CD4-positive, alpha-beta T cell (primary cell): ENCODE measurements at places on chromosomes 13 and 19.

- no peak for DNase-seq
These were observed 164.4 kb downstream of the TM9SF2 start for GRCh38 chr13:99665711-99666110.

DNA sequence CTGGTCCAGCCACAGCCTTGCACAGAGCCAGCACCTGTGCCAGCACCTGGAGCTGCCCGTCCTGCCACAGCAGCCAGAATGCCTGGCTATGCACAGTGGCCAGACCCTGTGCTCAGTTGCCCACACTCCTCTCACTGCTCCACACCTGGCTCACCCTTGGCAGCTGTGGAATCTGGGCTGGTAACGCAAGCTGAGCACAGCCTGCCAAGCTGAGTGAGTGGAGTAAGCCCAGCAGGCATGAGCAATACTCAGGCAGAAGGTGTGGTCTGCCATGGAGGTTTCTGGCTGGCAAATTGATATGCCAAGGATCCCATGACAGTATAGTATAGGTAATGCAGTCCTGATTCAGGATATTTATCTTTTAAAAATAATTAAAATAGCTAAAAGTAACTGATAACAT is 122.2 kb downstream of the PCDH9 start:
- DNase-seq = no peak

- no peak for DNase-seq
These were observed 1.2 kb upstream of the LRRC63 start for GRCh38 chr13:46210362-46211083.

DNA sequence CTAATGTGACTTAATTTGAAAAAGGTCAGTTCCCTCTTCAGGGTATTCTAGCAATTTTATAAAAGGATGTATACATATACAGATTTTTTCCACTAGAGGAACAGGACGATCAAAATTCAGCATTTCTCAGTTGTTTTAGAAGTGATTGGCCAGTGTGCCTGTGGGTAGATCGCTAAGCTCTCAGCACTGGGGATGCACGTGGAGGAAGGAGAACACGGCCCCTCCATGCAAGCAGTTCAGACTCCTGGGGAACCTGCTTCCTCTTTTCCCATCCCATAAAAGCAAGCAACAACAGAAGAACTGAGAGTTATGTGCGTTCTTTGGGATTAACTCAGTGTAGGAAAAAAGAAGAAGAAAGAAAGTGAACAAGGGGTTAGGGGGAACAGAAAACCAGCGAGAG is 328.8 kb downstream of the FOXO1 start:
- DNase-seq = no peak

DNA sequence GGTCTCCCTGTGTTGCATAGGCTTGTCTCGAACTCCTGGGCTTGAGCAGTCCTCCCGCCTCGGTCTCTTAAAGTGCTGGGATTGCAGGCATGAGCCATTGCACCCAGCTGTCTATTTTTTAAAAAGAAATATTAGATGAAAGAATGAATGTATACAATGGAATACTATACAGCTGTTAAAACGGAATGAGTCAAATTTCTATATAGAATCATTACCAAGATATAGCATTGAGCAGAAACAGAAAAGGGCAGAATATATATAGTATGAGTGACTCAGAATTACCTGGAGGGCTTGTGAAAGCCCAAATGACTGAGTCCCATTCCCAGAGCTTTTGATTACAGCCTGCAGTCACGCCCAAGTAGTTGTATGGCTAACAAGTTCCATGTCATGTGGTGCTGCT is 4.4 kb downstream of the DACT3 start:
- DNase-seq = no peak

GRCh38 chr13:79404985-79405384 is 1.1 kb downstream of the RBM26 start:
- no peak for DNase-seq

- DNase-seq = no peak
These were observed 8.6 kb upstream of the LAIR2 start for GRCh38 chr19:54493967-54494585.

DNA sequence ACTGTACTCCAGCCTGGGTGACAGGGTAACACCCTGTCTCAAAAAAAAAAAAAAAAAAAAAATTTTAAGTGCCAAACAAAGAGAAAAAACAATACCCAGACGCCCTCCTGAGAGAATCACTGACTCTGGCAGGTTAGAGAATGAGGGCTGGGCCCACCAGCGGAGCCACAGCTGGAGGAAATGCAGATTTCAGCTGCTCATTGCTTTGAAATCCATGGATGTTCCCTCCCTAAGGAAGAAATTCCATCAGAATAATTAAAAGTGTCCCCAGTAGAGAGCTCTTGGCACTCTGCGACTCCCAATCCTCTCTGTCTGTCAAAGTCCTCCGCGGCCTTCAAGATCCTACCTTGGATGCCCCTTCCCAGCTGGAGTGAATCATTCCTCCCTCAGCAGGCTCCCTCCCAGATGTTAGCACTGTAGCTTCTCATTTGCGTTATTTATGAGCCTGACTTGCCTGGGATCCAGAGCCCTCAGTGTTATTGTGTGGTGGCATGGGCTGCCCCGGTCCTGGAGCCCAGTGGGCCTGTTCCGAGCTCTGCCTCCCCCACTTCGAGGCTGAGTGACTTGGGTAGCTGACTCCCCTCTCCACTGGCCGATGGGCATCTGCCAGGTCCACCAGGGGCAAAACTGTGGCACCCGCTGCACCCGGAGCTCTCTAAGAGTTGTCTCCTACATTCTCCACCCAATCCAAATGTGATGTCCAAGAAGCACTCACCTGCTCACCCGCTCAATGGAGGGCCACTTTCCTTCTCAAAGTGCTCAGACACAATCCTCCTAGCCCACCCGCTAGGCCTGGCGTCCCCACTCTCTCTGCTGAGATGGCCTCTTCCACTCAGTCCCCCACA is 47.0 kb downstream of the SERP2 start:
- no peak for DNase-seq

DNA sequence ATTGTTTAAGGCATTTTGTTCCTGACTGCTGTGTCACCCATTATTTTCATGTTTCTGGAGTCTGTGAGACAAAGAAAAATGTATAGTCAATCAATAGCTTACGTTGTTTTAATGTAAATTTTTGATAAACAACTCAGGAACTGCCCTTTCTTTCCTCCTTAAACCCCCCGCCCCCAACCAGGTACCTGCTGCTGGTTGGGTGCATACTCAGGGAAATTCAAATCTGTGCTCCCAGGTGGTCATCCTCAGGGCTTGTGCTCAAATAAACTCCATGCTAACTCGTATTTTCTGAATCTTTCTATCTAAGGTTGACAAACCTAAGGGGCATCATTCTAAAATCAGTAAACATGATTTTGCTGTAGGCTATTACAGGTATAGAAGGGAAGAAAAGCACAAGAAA is 4.1 kb upstream of the CDC16 start:
- DNase-seq = no peak

DNA sequence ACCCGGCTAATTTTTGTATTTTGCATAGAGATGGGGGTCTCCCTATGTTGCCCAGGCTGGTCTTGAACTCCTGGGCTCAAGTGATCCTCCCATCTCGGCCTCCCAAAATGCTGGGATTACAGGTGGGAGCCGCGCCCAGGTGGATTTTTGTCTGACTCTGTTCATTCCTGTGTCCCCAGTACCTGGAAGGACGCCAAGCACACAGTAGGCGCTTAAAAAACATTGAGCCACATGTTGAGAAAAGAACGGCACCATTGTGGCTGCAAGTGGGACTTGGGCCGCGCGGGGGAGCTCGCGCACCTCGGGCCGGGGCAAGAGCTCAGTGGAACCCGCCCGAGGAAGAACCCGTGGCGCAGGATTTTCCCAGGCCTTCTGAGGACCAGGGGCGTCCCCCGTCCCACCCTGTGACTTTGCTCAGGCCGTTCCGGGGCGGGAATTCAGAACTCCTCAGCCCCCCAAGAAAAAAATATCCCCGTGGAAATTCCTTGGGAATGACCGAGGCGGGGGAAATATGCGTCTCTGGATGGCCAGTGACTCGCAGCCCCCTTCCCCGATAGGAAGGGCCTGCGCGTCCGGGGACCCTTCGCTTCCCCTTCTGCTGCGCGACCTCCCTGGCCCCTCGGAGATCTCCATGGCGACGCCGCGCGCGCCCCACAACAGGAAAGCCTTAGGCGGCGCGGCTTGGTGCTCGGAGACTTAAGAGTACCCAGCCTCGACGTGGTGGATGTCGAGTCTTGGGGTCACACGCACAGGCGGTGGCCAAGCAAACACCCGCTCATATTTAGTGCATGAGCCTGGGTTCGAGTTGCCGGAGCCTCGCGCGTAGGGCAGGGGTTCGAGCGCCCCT is 1.4 kb upstream of the ICAM1 start:
- peak; percentile 93 for DNase-seq

DNA sequence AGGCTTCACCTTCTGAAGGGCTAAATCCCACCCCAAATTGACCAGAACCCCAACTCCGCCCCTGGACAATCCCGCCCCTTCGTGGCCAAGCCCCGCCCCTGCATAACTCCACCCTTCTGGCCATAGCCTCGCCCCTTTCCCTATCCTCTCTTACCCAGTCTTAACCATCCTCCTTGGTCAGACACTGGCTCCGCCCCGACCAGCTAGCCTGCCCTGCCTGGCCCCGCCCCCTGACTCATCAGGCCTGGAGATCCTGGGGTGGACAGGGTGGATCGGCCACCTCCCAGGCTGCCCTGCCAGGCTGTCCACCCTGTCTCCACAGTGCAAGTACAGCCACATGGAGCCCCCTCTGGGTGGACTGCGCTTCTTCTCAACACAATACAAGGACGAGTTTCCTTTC is 8.0 kb upstream of the ZNF358 start:
- DNase-seq = no peak

- no peak for DNase-seq
These were observed 425.4 kb downstream of the DCT start for GRCh38 chr13:94053986-94054593.

GRCh38 chr19:4962085-4962619 is 6.8 kb upstream of the KDM4B start:
- no peak for DNase-seq

- no peak for DNase-seq
These were observed 5.4 kb downstream of the SMAD9 start for GRCh38 chr13:36914648-36915047.
